ENCODE measurements at places on chromosomes 11 and 22.

- no peak for DNase-seq
Observed at GRCh38 chr11:134668796-134669195, 256.8 kb upstream of the B3GAT1 start.

GRCh38 chr22:49300241-49300640 is 527.4 kb downstream of the BRD1 start:
- no peak for DNase-seq

DNA sequence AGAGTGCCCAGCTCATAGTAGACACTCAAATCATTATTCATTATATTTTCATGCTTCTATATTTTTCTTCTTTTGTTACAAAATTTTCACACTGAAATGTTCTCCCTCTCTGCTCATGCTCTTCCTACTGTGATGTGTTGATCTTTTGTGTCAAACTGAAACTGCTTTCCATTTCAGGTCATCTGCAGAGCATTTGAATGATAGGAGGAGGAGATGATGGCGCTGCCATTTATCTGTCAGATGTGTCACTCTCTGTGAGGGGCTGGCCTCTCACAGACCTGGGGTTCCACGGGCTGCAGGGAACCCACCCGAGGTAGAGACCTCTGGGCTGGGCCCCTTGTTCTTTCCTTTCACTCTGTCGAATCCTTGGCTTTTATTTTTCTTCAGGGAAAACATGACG is 41.1 kb downstream of the OR10A6 start:
- DNase-seq: no peak

DNA sequence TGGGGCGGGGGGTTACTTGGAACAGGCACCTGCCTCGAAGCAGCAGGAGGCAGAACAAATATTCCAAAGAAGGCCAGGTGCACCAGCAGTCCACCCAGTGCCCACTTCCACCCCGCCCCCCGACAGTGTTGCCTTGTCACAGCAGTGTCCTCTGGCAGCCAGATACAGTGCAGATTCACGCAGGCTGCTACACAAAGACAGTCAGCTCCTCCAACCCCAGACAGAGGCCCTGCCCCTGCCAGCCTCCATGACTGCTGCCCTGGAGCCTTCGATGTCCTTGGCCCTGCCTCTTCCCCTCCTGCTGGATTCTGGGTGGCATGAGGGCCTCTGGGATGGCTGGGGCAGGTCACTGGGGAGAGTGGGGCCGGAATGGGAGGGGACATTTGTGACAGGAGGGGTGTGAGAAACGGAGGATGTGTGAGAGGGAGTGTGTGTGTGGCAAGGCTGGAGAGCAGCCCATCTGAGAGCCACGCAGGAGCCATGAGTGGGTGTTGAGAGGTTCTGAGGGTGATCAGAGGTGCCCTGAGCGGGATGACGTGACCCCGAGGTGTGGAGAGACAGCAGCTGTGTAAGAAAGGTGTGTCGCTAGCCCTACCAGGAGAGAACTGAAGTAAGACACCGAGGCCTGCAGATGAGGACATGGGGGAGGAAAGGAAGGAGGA is 173.7 kb downstream of the CEP164 start:
- no peak for DNase-seq

DNA sequence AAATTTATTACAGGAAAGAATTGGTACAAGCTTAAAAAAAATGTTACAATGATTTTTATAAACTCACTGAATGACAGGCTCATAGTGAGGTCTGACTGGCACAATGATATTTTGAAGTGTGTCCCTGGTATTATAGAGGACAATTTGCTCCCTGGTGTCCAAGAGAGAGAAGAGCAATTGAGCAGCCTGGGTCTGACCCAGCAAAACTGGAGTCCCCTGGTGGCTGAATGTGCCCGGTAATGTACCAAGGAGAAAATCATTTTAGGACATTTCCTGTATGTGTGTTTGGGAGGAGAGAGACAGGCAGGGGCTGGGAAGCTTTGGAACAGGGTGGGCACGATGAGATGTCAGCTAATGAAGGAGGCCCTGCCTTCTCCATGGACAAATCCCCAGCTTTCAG is 125.3 kb downstream of the APOL5 start:
- DNase-seq: peak; percentile 55
